ENCODE measurements at places on chromosomes 7 and 10.

DNA sequence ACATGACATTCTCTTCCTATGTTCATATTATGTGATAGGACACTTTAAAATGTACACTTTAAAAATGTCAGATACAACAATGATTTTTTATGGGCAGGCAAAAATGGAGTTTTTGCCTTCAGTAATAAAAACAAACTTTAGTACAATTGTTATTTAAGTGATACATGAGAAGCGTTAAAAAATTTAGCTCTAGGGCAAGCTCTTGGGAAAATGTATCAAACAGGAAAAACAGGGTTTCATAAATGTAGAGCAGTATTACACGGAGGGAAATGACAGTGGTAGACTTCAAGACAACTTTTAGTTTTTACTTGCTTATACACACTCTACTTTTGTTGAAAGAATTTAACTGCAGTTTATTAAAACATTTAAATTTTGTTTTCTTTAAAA, 1.5 kb downstream of the FHIP2A start:
- no peak for DNase-seq

DNA sequence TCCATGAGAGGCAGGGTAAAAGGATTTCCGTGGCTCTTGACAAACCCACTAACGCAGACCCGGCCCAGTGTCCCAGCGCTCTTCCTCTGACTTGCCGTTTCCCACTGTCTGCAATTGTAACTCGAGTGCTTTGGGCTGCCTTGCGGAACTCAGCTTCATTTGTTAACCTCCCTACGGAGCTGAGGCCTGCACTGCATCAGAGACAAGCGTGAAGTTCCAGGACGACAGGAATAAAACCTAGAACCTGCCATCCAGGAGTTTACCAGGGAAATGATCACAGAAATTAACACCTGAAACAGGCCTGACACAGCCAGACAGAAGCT, 76.2 kb downstream of the SFMBT2 start:
- DNase-seq: no peak

GRCh38 chr7:50552921-50553320, 12.3 kb downstream of the DDC start:
- DNase-seq: no peak

GRCh38 chr7:30722671-30723070, 29.3 kb upstream of the INMT start:
- DNase-seq: no peak

DNA sequence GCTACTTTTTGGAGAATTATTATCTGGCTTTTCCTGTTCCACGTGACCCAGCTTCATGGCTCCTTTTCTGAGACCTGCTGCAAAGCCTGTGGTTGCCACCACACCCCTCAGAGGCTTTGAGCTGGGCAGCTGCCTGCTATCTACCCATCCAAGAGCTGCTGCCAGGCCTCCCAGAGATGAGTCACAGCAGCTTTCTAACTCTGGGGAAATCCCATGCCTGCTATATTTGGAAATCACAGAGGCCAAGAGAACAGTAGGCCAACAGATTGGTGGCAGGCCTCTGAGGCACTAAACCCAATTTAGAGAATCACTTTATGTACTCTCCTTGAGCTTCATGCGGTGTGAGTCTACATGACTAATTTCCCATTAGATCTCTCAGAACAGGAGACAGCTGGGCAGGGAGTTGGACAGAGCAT, 35.2 kb downstream of the SGCE start:
- no peak for DNase-seq

DNA sequence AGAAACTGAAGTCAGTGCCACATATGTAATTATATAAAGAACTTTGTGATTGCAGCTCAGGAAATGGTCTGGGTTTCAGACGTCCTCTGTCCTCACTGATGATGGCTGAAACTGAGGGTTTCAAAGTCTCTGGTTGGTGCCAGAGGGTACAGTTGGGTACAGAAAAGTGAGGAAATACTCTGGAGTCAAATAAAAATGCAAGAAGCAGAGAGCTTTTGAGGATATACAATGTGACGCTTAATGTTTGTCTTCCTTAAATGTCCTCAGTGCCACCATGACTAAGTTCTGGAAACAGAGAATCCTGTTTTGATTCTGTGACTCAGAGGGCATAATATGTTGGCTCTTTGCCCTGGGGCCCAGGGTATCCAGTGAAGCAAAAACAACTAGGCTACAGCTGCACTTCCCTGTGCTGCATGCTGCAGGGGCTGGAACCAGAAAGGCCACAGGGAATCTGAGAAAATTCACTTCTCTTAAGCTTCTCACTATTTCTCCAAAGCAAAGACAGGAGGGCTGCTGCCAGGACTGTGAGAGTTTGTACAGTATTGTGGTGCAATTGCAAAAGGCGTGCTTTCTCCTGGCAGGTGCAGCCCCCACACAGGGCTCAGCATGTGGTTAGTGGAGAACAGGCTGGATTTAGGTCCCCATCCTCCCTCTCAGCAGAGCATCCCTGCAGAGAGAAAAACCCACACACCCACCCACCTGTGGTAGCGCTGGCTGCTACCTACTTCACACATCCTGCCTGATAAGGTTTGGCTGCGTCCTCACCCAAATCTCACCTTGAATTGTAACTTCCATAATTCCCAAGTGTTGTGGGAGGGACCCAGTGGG, 169.5 kb upstream of the SVIL start:
- DNase-seq: no peak

- no peak for DNase-seq
Observed at GRCh38 chr7:69177461-69177861, 420.8 kb upstream of the AUTS2 start.

- no peak for DNase-seq
Observed at GRCh38 chr10:50929670-50930069, 44.2 kb upstream of the A1CF start.

DNA sequence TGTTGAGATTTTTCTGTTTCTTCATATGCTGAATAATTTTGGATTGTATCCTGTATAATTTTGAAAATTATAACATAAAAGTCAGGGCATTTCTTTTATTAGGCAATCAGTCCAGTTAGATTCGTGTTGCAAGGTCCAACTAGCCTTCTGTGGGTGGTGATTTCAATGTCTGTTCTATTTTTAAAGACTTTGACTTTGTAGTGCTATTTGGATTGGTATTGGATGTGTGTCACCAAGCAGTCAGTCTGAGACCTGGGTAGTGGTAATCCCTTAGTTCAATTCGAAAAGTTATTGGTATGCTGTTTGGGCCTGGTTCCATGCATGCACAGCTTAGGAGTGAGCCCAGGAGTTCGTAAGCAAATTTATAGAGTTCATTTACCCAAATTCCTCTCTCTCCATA, 82.2 kb downstream of the EPDR1 start:
- DNase-seq: no peak

DNA sequence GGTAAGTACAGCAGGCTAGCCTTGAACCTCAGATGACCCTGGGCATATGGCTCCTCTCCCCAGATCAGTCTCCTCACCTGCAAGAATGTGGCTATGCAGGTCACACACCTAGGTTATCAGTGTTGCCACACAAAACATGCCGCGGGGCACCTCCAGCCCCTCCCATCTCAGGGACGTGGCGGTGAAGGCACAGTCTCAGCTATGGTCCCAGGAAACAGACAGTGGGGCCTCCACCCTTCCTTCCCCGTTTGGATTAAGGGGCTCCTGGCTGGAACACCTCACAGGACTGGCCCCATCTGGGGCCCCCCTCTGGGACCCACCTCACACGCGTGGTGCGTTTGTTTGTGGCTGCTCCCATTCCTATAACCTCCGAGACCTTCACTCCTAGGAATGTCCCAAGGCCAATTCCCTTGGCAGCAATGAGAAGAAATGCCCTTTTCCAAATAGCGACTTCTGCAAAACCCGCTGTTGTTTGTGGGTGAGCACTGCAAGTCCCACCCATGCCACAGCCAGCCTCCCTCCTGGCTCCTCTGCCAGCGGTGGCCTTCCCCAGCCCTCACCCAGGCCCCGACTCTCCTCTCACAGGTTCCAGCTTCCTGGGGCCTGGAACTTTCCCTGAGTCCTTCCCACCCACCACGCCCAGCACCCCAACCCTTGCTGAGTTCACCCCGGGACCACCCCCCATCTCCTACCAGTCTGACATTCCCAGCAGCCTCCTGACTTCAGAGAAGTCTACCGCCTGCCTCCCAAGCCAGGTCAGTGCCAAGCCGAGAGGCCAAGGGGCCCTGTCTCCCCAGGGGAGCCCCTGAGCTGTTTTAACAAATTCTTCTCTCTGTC, 17.1 kb downstream of the ZMIZ2 start:
- no peak for DNase-seq

GRCh38 chr10:24483701-24484100, 240.0 kb downstream of the ARHGAP21 start:
- no peak for DNase-seq

DNA sequence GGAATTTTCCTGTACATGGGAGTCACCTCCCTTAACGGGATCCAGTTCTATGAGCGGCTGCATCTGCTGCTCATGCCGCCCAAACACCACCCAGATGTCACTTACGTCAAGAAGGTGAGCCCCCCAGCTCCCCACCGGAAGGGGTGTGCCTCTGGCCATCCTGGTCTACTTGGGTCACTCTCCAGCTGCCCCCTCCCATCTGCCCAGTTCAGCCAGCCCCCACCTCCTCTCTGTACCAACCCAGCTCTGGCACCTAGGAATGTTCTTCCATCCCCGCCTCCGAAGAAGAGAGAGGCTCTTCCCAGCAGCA, 5.0 kb downstream of the FASTK start:
- no peak for DNase-seq

DNA sequence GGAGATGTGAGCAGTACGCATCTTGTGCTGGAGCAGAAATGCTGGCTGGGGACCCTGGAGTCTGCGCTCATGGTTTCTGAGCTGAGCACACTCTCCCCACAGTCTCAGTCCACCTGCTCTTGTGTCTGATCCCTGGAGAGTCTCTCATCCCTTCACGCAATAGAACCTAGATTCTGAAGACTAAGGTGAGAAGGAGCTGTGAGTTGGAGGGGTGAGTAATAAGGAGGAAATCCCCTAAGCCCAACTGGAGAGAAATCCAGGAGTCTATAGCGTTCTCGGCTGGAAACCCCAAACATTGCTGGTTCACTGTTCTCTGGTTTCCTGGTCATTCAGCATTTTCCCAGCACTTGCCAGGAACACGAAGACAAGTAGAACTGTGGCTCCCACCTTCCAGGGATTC, 68.3 kb upstream of the SMNDC1 start:
- no peak for DNase-seq

GRCh38 chr7:140494867-140495266, 15.6 kb upstream of the MKRN1 start:
- DNase-seq: no peak

DNA sequence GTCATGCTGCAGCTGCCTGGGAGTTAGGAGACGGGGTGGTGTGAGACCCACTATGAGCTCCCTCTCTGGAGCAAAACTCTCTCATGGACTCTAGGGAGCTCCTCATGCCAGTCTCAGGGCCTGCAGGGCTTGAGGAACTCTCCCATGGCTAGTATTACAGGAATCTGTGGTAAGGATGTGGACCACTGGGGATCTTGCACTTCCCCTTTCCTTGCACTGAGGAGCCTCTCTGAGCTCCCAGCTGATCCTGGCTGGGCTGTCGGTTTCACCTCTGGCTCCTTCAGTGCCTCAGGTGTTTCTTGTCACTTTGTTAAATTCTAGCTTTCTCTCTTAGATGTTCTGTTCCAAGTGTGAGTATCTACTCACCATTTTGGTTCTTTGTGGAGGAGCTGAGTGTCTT, 71.6 kb upstream of the IMMP2L start:
- DNase-seq: no peak

DNA sequence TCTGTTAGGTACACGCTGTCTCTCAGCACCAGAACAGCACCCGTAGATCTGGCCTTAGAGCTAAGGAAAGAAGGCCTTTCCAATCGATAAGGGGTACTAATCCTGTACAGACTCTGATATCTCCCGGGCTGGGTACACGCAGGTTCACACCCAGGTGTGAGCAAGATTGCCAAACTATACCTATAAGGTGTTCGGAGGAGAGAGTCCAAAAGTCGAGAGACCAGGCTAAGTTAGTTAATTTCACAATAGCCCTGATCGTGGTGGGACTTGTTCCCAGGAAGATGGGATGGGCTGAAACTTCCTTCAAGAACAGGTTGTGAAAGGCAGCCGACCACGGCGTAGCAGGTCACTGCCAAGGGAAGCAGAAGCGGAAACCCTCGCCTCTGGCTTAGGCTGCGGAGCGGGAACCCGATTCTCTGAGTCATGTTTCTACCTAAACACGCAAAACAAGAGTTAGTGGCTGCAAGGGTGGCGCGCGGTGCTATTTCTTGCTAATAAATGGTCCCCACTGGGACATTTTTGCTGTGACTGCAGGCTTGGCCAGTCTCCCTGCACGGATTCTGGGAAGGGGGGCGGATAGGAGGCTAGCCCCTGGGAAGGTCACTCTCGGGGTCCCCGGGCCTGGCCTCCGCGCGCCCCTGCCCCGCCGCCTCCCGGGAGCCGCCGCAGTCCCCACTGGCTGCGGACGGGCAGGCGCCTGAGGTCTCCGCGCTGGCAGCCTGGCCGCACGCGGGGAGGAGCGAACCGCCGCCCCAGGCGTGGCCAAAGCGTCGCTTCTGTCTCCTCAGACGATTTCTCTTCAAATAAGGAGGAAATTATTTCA, 75.4 kb upstream of the PDSS1 start:
- no peak for DNase-seq

DNA sequence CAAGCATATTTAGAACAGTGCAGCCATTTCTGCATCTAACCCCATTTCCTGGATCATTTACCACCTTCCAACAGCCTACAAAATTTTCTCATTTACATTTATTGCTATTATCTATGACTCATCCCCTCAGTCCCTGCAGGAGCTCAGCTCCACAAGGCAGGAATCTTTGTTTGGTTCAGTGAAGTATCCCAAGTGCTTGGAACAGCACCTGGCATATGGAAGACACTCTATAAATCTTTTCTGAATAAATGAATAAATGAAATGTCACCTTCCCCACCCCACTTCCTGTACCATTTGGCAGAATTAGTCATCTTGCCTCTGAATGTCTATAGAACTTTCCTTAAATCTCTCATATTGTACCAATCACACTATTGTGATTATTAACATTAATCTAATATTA, 110.7 kb downstream of the HIP1 start:
- no peak for DNase-seq

GRCh38 chr7:136254148-136254547, 277.0 kb upstream of the MTPN start:
- no peak for DNase-seq

GRCh38 chr10:132097609-132098377, 32.0 kb downstream of the JAKMIP3 start:
- no peak for DNase-seq

DNA sequence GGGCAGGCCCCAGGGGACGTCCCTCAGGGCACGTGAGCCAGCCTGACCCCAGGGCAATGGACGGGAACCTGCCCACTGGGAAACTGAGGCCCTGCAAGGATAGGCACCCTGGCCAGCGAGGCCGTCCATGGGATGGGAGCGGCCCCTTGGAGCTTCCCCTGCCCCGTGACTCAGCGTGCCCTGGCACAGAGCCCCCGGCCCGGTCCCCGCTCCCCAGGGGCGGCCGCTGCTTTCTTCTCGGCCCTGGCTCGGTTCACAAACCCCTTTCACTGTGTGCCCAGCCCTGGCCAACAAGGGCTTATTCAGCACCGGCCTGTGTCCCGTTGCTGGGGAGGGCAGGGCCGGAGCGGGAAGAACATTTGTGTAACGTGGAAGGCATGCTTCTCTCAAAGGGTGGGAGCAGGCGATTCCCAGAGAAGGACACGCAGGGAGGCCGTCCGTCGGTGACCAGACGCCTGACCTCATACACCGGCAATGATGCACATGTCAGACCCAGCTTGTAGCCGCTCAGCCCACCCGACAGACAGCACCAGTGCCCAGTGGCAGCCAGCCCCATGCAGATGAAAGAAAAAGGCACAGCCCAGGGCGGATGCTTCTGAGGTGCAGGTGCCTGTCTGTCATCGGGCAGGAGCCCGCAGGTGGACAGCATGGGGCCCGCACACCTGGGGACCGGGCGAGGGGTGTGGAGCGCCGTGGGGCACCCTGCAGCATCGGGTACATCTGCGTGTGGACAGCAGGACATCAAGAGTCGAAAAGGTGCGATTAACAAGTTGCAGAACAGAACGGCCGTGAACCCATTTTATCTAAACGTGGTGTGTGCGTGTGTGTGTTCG, 94.5 kb downstream of the PDGFA start:
- DNase-seq: no peak

Measured in stimulated activated CD8-positive, alpha-beta memory T cell treated with anti-CD3 and anti-CD28 coated beads, Interleukin-2, amount 100 ng/mL, for 1 hour (primary cell).